Stimulated activated CD4-positive, alpha-beta T cell treated with anti-CD3 and anti-CD28 coated beads, TNF-alpha, amount 100 ng/mL, for 24 hours (primary cell): ENCODE measurements at places on chromosomes 7 and 10.

GRCh38 chr10:31702005-31702404, 226.6 kb downstream of the ARHGAP12 start:
- DNase-seq = no peak

DNA sequence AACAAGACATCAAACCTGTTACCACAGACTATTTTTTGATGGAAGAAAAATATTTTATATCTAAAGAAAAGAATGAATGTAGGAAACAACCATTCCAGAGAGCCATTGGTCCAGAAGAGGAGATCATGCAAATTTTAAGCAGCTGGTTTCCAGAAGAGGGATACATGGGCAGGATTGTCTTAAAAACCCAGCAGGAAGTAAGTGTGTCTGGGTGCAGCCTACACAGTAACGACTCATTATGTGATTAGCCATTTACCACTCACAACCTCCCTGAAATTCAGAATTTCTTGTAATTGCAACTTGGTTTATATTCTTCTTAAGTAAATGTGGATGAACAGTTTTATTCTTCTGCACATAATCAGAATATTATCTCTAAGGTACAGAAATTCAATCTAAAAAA, 46.2 kb downstream of the NOC3L start:
- DNase-seq = no peak

DNA sequence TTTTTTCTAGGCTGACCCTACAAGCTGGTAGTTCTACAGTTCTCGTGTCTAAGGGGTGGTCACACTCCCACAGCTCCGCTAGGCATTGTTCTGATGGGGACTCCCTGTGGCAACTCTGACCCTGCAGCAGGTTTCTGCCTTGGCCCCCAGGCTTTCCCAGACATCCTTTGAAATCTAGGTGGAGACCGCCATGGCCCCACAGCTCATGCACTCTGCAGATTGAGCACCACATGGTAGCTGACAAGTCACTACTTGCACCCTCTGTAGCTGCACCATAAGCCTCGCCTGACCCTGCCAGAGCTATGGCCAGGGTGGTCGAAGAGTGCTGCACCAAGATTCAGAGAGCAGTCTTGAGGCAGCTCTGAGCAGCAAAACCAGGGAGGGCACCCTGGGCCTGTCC, 275.6 kb downstream of the LHFPL3 start:
- DNase-seq = no peak

- peak; percentile 66 for DNase-seq
Measured at GRCh38 chr7:816751-817671, 15.3 kb upstream of the SUN1 start.

DNA sequence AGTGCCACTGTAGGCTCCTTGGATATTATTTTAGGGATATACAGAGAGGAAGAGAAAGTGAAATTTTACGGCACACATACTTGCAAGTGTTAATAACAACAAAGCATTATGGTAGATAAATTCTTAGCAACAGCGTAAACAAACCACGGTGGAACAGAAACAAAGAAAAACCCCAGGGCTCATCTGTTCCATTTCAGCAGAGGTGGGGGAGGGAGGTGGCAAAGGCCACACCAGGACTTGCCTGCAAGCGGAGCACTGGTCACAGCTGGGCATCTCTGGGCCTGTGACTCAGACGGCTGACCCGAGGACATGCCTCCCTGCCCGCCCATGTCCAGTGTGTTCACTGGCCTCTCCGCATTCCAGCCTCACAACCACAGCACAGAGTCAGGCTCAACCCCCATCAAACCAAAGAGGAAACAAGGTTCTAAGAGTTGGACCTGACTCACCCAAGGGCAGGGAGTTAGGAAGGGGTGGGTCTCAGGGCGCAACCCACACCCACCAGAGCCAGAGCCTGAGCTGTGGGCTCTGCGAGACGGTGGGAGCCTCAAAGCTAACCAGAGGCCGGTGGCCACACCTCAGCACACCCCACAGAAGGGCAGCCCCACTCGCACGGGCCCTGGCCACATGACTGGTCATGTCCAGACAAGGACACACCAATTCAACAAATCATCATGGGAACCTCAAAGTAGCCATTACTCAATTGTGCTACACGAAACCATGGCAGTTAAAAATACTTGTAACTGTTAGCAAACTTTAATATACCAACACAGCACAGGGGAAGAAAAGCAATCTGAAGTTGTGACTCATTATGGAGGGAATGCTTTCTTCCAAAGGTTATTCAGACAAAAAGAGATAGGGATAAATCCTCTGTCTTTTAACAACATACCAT, 10.7 kb downstream of the ESYT2 start:
- DNase-seq = peak; percentile 60

GRCh38 chr10:82462910-82463551, 588.0 kb downstream of the NRG3 start:
- DNase-seq = no peak

GRCh38 chr7:29190349-29191045, 4.1 kb upstream of the CHN2 start:
- DNase-seq = no peak

DNA sequence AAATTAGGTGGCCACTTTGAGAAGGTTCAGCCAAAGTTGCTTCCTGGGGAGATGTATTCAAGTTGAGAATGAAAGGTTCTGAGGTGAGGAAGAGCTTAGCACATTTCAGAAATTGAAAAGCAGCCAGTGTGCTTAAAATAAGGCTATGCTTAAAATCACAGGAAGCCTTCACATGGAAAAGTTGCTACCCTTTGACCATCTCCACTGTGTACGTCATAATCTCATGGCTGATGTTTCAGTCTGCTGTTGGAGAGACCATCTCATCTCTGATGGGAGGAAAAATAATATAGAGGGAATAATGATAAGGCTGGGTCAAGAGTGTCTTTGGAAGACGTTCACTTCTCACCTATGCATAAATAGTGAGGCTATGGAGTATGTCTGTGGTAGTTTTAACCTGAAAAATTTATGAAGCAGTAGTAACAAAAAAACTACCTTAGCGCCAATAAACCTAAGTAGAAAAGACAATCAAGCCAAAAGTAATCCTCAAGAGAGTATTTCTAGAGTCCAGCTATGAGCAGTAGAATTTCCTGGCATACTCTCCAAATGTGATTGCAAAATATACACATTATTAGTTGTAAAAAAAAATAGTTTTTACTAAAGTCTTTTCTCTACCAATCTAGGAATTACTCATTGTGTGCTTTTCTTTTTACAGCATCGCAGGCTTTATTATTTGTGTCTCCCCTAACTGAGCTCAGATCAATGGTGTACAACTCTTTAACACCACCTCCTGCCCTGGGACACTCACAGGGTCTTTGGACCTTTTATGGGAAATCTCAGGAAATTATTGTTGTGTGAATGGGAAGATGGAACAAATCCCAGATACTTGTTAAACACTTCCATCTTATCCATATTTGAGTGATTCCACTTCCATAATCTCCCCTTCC, 435.2 kb upstream of the LRGUK start:
- DNase-seq = no peak

- no peak for DNase-seq
Measured at GRCh38 chr7:99554939-99555338, 3.0 kb upstream of the FAM200A start.

DNA sequence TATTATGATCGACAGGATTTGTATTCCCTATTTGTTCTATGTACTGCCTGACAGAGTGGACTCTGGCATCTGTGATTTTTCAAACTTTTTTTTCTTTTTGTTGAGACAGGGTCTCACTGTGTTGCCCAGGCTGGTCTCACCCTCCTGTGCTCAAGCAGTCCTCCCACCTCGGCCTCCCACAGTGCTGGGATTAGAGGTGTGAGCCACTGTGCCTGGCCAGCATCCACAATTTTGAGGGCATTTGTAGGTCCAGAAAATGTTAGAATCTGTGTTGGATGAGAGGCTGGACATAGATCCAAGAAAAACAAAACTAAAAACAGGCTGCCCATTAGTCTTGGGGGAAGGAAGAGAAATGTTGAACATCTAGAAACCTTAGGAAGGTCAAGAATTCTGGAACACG, 34.3 kb downstream of the SGPL1 start:
- DNase-seq = no peak

DNA sequence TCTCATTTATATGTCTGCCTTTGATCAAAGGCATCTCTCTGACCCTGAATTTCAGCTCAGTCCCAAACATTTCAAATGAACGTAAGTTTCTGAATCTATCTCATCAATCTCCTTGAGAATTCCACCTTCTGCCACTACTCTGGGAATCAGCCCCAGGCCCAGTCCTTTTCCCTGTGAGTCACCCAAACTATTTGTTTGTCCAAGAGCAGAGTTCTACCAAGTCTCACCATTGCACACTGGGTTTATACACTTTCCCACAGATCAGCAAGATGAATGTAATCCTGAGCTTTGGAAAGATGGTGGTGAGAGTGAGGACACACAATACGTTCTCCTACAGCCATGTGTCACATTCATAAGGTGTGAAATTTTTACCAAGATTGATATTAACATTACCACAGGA, 251.3 kb upstream of the VWC2 start:
- no peak for DNase-seq

DNA sequence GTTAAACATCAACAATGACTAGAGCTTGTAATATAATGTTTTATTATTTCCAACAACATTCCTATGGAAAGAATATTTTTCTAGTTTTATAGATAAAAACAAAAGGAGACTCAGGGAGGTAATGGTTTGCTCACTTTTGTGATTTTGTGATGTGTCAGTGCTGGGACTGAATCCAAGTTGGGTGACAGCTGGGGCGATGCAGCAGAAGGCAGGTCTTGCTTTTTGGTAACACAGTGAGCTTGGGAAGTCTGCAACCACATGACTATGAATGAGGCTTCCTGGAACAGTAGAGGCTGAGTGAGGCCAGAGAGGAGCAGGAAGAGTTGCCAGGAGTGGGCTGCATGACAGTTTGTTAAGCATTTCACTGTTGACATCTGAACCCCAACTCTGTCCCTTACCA, 4.9 kb upstream of the YKT6 start:
- DNase-seq = no peak
